Stimulated activated CD8-positive, alpha-beta memory T cell treated with anti-CD3 and anti-CD28 coated beads, Interleukin-2, amount 100 ng/mL, for 1 hour (primary cell): ENCODE measurements at places on chromosomes 7 and 10.

DNA sequence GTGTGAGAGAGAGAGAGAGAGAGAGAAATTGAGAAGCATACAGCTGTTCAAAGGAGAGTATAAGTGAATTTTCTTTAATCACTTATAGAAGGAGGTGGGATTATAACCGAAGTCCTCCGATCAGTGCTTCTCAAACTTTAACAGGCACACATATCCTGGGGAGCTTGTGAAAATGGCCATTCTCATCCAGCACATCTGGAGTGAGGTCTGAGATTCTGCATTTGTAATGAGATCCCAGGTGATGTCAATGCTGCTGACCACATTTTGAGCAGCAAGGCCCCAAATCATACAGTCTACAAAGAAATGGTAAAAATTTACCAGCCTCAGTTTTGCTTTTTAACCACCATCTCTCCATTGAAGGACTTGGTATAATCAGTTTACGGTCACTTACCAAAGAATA, 219.0 kb downstream of the PTEN start:
- no peak for DNase-seq

DNA sequence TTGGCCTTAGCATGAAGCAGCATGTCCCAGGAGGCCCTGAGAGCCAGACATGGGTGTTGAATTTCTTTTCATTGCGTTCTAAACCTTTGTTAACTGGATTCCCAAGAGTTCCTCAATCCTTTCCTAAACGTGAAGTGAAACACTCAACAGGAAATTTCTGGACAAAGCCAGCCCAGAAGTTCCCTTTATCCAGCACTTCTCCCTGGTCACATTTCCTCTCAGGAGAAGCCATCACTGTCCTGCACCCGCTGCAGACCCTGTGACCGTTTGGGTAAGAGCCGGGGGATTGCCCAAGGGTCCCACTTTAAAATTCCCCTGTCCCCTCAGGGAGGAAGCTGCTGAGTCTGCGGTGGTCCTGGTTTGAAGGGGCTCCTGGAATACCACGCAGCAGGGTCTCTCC, 88.0 kb upstream of the ZPBP start:
- no peak for DNase-seq

DNA sequence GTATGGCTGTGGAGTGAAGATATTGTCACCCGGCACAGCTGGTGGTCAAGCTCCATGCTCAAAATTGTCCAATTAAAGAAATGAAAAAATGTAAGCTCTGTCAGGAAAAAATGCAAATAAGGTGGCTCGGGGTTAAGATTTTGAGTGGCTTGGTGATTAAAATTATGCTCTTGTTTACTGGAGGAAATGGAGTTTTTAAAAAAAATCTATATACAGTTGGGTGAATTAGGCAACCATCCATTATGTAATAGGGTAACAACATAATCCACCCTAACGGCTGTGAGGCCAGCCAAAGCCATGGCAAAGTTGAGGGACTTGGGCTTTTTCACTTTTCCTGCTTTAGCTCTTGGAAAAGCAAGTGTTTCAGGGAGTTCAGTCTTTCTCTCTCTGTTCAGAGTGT, 260.8 kb upstream of the HABP2 start:
- no peak for DNase-seq

GRCh38 chr10:44935201-44935965, 24.2 kb upstream of the RASSF4 start:
- DNase-seq, result no peak

- DNase-seq, result no peak
Measured at GRCh38 chr10:49609006-49609282, 1.2 kb upstream of the SLC18A3 start.

DNA sequence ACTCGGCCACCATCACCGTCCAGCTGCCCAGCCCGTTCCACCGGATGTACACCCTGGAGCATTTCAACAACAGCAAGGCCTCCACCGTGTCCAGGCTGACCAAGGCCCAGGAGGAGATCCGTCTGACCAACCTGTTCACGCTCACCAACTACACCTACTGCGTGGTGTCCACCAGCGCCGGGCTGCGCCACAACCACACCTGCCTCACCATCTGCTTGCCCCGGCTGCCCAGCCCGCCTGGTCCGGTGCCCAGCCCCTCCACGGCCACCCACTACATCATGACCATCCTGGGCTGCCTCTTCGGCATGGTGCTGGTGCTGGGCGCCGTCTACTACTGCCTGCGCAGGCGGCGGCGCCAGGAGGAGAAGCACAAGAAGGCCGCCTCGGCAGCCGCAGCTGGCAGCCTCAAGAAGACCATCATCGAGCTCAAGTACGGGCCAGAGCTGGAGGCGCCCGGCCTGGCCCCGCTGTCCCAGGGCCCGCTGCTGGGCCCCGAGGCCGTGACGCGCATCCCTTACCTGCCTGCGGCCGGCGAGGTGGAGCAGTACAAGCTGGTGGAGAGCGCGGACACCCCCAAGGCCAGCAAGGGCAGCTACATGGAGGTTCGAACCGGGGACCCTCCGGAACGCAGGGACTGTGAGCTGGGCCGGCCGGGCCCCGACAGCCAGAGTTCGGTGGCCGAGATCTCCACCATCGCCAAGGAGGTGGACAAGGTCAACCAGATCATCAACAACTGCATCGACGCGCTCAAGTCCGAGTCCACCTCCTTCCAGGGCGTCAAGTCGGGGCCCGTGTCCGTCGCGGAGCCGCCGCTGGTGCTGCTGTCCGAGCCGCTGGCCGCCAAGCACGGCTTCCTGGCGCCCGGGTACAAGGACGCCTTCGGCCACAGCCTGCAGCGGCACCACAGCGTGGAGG, 75.8 kb downstream of the ELFN1 start:
- no peak for DNase-seq

- no peak for DNase-seq
Measured at GRCh38 chr10:119663866-119664698, 12.9 kb downstream of the BAG3 start.

- no peak for DNase-seq
Measured at GRCh38 chr10:119466655-119467054, 75.9 kb downstream of the RGS10 start.

GRCh38 chr7:93890041-93890463, 501 bp downstream of the TFPI2 start:
- DNase-seq, result no peak

DNA sequence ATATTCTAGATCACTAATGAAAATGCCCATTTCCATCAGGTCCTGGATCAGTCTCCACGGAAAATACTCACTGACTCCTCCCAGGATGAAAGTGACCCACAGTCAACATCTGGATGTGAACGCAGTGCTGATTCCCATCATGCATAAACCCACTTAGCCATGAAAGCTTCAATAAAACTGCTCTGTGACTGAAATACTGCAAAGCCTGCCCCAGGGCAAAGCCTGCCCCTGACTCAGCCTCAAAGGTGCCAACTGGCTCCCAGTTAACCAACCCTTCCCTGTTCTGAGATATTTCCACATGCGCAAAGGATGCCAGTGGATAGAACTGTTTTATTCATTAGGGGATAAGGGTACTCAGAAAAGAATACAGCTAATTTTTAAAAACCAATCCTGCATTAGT, 24.0 kb downstream of the OSBPL3 start:
- no peak for DNase-seq

GRCh38 chr10:76274933-76275332, 843.5 kb downstream of the LRMDA start:
- DNase-seq, result no peak

GRCh38 chr10:102827597-102827975, 9.6 kb downstream of the CYP17A1 start:
- DNase-seq, result no peak

DNA sequence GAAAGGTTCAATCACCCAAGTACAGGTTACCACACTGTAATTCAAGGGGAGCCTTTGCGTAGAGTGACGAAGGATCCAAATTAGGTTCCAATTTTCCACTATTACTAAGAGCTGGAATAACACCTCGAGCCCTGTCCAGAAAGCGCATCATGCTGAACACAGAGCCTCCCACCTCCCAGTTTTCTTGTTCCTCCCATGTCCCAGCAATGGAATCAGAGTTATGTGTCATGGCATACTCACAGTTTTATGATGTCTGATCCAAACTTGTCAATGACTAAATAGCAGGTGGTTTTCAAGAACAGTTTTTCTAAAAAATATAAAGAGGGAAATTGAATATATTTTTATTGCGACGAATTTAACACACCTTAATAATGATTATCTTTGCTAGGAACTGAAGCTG, 50.6 kb downstream of the AOAH start:
- DNase-seq, result no peak

GRCh38 chr10:91415816-91416215, 5.7 kb downstream of the HECTD2 start:
- DNase-seq, result no peak
